DMS53 (cell line): ENCODE measurements at places on chromosomes 7 and 10.

DNA sequence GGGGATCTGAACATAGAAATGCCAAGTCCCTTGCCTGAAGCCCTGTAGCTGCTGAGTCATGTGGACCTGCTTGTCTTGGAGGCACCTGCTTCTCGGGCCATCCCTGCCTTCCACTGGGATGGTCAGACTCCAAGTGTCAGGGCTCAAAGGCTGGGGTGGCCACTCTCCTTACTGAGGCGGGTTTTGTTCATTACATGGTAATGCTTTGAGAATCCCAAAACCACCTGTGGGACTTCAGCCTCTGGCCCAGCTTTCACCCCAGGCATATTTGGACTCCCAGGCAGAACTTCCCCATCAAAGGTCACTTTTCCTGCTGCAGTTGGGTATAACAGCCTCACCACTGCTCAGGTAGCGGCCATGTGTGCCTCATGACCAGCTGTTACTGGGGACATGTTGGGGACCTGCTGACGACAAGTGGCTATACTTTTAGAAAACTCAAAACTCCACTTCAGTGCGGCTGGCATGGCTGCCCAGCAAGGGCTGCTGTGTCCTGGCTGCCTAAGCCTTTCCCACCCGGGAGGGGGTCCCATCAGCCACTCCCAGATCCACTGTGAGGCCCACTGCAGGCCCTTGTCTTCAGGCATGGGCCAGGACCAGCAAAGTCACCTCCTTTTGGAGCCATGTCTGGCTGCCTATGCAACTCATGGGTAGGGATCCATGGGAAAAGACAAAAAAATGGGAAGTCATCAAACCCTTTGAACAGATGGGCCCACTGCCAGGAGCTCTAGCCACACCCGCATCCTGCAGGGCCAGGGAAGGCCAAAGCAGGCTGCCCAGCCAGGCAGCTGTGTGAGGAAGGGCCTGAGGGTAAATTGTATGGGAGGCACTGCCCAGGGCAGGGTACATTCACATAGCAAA is 96.7 kb downstream of the ARHGAP22 start:
- DNase-seq = no peak

- no peak for DNase-seq
Observed at GRCh38 chr7:116689790-116690259, 17.8 kb downstream of the MET start.

- no peak for DNase-seq
Observed at GRCh38 chr7:81693080-81693479, 76.8 kb downstream of the HGF start.

GRCh38 chr10:114779803-114780576 is 41.6 kb upstream of the FHIP2A start:
- peak; percentile 76 for DNase-seq

DNA sequence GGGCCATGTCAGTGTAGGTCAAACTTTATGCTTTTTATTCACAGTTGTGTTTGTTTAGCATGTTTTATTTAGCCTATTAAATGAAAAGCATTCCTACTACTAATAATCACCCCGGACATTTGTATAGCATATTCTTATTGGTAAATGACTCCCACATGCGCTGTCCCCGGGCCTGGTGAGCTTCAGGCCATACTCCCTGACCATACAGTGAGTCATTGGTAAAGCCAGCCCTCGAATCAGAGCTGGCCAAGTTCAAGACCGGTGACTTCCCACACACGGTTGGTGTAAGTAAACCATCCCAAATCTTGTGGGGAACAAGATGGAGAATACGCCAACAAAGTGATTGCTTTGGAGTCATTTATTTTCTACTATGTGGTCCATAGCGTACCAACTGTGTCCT is 238.7 kb upstream of the TCF7L2 start:
- DNase-seq = no peak

- DNase-seq = no peak
Observed at GRCh38 chr10:78139341-78139740, 105.7 kb downstream of the RPS24 start.

DNA sequence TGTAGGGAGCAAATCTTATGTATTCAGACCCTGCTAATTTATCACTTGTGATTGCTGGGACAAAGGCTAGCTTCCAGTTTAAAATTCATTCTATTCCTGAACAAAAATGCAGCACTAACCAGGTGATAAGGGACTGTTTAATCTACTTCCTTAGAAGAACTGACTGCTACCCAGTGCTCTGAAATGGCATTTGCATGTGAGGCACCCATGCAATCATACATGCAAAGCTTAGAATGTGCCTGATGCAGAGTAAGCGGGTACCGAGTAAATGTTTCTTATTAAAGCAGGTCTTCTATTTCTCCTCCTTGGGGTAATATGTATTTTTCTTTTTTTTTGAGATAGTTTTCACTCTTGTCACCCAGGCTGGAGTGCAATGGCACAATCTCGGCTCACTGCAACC is 54.5 kb downstream of the NEURL1 start:
- DNase-seq = peak; percentile 35

- no peak for DNase-seq
Observed at GRCh38 chr10:79140085-79140793, 71.5 kb downstream of the ZMIZ1 start.

GRCh38 chr10:80152820-80153219 is 20.3 kb downstream of the PLAC9 start:
- DNase-seq = peak; percentile 29

- DNase-seq = no peak
Observed at GRCh38 chr10:52390388-52390787, 76.3 kb downstream of the DKK1 start.

DNA sequence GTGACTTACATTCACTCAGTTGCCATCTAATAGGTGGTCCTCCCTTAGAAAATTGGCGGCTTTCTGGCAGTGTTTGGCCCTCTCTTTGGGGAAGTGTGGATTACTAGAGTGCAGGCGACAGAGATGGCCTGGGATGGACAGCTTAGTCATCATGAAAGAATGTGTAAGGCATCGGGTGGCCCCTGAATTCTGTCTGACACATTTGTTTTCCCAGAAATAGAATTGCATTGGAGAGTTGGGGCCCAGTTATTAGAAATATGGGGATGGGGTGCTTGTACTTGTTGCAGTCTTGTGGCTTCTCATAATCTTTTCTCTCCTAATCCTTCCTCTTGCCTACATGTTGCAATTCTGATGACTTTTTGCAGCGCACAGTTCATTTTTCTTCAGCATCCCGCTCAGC is 13.8 kb downstream of the TCF7L2 start:
- no peak for DNase-seq

DNA sequence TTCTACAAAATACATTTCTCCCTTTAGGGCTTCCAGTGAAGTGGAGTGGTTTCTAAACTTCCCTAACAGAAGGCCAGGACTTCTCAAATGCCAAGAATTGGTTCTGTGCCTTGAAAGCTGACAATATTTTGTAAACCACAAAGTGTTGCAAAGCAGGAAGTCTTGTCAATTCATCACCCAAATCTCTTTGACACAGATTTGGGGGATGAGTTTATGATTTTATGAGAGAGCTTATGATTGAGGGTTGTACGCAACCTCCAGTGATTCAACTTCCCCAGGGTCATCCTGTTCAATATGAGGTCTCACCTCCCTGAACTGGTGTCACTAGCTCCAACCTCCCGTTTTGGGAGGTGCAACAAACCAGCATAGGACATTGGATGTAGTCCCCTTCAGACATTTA is 83.7 kb downstream of the PRLHR start:
- DNase-seq = no peak

- DNase-seq = no peak
Observed at GRCh38 chr7:155533827-155534690, 12.3 kb downstream of the CNPY1 start.

GRCh38 chr10:28569506-28570159 is 36.7 kb downstream of the WAC start:
- peak; percentile 52 for DNase-seq

DNA sequence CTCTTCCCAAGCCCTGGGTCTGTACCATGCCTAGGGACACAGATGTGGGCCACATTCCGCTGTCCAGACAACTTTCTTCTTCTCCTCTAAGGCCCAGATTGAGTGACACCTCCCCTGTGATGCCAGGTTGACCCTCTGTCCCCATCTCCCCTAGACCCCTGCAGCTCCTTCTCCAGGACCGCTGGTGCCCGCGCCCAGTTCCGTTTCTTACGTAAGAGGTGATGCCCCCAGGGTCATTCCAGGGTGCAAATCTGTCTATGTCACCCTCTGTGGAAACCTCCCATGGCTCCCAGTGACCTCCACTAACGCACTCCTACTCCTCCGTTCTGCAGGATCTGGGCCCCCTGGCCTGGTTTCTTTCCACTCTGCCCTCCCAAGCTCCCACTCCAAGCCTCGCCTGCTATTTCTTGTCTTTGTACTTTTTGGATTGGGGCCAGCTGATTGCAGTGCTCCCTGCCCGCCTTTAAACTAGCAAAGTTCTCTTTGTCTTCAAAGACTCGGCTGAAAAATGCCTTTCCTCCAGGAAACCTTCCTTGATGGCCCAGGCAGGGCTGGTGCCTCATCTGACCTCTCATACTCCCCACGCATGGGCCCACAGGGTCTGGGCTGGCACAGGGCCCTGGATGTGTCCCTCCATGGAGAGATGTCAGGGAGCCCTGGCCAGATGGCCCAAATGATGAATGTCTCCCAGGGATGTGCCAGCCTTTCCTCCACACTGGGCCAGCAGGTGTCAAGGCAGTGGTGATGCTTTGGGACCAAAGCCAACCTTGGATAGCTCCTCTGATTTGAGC is 21.3 kb upstream of the ELN start:
- no peak for DNase-seq

DNA sequence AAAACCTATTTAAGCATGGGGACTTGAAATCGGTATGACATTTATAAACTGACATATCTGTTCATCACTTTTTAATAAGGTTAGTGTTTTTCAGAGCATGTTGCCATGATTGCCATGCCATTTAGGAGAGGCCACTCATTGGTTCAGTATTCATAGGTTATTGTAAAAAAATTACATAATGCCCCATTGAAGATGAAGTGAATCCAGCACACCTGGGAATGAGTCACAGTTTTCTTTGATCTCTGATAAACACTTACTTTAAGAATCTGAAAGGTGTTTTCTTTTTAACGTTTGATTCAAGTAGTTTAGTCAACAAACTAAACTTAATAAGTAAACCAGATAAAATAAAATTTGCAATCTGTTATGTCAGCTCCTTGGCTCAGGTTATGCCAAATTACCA is 278.3 kb downstream of the ARL4A start:
- peak; percentile 95 for DNase-seq

- no peak for DNase-seq
Observed at GRCh38 chr7:37027104-37027503, 302.8 kb upstream of the AOAH start.

- DNase-seq = no peak
Observed at GRCh38 chr10:64275774-64276173, 754.6 kb downstream of the REEP3 start.

DNA sequence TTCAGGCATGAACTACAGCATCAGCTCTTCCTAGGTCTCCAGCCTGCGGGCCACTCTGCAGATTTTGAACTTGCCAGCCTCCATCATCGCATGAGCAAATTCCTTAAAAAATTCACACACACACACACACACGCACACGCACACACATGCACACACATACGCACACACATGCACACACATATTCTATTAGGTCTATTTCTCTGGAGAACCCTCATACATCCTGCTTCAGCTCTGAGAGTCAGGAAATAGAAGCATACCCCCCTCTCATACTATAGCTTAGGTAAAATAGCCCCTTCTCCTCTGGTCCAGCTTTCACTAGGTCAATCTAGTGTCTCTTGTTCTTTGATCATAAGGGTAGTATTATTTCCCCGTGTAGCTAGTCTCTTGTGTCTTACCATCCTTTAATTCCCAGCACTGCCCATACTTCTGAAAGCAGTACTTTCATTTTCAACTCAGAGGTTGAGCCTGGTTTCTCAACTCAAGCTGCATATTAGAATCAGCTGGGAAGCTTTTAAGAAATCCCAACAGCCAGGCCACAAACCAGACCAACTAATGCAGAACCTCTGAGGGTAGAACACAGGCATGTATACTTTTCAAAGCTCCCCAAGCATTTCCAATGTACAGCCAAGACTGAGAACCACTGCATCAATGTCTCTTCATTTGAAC is 30.9 kb upstream of the ITGB8 start:
- peak; percentile 66 for DNase-seq

DNA sequence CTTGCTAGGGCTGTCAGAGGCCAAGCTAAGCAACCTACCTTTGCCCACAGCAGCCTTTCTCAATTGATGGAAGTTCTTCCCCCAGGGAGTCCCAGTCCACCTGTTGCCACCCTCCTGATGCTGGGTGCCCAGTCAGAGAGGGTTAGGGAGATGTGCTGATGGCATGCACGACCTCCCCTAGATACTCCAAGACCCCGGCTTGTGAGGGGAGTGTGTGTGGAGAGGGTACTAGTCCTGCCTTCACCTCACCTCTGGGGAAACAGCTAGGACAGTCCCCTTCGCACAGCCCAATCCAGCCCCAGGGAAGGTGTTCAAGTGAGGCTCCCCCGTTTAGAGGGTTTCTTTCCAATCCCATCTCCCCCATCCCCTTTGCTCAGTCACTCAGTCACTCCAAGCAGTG is 1.3 kb upstream of the UNC5B start:
- no peak for DNase-seq

DNA sequence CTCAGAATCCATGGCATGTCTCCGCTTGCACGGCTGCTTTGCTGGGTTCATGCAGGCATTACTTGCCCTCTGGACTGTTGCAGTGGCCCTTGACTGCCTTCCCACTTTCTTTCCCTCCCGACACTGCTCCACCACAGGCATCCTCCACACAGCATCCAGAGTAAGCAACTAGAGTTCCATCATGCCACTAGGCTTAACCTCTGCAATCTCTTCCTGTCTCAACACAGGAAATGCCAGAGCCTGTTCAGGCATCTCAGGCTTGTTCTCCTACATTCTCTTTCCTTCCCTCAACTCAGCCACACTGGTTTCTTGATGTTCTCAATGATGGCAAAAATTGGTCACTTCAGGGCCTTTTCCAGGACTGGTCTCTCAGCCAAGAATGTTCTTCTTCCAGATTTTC is 284.5 kb upstream of the KLF6 start:
- no peak for DNase-seq
